ENCODE measurements at places on chromosomes 3 and 15.

DNA sequence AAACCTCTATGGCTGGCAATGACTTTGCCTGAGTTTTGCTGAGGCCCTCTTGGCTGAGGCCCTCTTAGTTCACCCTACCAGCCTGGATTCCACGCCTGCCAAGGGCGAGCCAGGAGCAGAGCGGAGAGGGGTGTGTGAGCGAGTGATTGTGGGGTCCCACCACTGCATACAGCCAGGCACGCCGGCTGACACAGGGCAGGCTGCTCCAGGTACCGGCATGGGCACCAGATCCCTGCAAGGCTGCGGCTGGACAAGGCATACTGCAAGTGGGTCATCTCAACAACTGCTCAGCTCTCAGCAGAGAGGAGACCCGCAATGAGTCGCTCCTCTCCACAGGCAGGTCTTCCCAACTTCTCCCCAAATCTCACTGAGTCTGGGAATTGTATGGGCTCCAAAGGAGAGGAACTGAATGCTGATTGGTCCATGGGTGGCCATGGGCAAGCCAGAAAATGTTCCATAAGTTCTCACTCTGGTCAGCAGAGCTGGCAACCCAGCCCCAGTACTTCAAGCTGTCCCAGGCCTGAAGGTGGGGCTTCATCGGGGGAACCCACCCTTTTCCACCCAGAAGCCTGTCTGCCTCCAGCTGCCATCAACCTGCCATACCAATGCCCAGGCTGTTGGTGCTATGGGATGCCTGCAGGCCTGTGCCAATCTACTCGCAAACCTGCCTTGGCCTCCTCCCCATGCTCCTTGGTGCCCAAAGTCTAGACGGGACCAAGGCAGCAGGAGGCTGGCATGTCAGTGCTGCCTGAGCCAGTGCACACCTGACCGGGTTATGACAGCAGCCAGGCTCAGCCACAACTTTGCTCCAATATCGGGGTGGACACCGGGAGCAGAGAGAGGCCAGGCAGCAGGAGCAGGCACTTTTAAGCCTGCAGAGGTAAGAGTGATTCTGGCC is 1273.6 kb upstream of the GBE1 start:
- DNase-seq: no peak

GRCh38 chr15:100780208-100780800 is 99.3 kb upstream of the ALDH1A3 start:
- no peak for DNase-seq

GRCh38 chr3:104561324-104561723 is 805.4 kb upstream of the ALCAM start:
- DNase-seq: no peak

GRCh38 chr3:7423995-7424394 is 563.1 kb downstream of the GRM7 start:
- no peak for DNase-seq

- DNase-seq: no peak
Measured at GRCh38 chr3:174862101-174862500, 3.0 kb downstream of the NAALADL2 start.

- DNase-seq: no peak
Measured at GRCh38 chr15:67115586-67115969, 50.2 kb downstream of the SMAD3 start.

DNA sequence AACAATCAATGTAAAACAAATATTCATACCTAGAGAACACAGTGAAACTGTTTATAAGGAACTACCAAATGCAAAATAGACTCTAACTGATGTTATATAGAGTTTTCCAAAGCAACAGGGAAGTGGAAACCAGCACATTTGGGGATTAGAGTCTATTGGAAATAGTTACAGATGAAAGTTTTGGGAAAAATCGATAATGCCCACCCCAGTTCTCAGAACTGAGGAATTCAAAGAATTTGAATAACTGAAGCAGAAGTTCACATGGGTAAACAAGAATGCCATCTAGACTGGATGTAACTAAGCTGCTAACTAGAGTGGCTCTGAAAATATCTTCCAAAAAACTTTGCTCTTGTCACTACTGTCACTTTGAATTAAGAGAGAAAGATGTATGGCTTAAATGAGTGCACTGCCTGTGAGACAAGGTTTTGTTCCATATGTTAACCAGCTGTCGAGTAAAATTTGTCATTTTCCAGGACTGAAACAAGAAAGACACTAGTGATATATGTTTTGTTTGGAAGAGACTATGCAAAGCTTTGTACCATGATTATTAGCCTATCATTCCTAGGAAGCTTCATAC is 9.2 kb upstream of the DENND4A start:
- no peak for DNase-seq

- DNase-seq: no peak
Measured at GRCh38 chr15:52004806-52005205, 14.2 kb upstream of the MAPK6 start.

DNA sequence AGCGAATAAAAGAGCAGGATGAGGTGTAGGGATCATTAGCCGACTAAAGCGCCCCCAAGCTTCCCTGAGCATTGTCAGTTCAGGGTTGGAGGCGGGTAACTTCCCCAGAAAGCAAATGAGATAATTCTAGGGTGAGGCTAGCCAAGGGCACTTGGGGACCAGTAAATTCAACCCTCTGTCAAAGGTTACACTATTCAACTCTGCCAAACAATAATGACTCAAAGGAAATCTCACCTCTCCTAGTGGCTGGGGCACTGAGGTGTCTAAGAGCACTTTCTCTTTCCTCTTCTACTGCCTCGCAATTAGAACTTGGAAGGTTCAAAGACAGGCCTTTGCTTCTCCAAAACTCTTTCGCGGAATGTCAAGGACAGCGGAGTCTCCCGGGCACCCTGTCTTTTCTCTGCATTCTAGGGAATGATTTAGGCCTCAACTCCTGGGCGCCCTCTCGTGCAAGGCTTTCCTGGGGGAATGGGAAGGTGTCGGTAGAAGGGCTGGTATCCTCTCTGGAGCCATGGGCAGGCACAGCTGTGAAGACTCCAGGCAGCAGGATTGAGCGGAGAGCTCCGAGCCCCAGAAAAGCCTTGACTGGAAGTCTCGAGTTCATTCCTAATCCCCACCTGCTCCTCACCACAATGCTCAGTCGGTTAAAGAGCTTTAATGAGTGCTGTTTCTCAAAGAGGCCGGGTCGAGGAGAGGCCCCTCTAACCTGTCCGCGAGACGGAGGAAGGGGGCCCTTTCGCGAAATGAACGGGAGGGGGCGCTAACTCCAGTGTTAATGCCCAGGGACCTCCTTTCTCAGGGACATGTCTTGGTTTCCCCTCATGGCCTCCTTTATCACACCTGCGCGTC is 21.9 kb downstream of the ZIC4 start:
- no peak for DNase-seq
